ENCODE measurements at places on chromosomes 12 and 14.

DNA sequence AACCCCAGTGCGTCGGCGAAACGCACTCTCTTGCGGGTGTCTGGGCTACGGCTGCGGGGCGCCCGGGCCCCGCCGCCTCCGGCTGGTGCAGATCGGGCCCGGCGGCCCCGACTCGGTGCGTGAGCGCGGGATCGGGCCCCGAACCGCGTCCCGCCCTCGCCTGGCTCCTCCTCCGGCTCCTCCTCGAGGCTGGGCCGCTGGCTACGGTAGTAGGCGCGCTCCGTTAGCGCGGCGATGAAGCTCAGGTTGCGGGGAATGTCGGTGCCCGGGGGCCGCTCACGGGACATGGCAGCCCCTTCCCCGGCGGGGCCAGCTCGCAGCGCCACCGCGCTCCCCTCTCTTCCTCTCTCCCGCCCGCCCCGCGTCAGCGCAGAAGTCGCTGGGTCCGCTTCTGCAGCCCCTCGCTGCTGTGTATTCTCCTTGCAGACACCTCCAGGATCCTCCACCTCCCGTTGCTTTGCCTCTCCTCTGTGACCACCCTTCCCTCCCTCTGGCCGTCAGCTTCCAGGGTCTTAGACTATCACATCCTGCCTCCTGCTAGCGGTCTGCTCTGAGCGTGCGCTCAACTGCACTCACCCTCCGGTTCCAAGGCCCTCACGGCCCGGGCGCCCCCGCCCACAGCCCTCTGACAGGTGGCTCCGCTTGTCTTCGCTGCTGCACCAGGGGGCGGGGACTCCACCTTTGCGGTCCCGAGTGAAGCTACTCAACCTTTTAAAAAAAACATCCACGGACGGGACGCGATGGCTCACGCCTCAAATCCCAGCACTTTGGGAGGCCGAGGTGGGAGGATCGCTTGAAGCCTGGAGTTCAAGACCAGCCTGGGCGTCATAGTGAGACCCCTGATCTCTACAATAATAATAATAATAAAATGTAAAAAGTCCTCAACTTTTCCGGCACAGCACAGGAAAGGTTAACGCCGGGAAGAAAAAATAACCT lies at the start of gene PPP1R3E:
Gene PPP1R3E, minus strand, starts transcription at position 570 of the 936 bp plus-strand sequence. Its CDS starts 283 bp downstream, at position 287.
- DNase-seq: peak; percentile 68

- DNase-seq: no peak
These were observed 1330.4 kb downstream of the SLC16A7 start for GRCh38 chr12:60926256-60926655.

GRCh38 chr12:14264316-14264715 lies 101.2 kb upstream of the ATF7IP start:
- no peak for DNase-seq

GRCh38 chr12:5511256-5511643 lies 79.3 kb downstream of the NTF3 start:
- DNase-seq: no peak

DNA sequence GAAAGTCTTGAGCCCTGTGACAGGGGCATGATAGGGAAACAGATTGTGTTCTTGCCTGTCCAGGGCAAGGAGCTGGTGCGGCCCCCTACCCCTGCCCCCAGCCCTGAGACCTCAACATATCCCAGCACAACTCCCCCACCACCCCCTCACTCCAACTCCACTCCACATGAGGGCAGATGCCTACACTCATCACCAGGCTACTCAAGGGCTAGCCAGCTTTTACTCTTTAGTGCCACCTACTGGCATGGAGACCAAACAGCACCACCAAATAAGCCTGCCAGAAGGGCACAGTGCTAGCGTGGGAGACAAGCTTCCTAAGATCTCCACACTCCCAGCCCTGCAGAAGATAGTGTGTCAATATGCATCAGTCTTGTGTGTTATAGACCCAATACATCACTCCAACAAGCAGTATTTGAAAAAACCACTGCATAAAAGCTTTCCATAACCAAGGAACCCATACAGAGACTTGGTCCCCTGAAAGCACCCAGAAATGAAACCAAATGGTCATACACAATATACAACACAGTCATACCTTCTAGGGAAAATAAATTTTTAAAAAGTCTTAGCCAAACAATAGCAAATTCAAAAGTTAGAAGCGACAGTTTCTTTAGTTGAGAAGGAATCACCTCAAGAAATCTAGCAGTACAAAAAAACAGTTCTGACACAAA lies 154.4 kb downstream of the KCNK10 start:
- peak; percentile 18 for DNase-seq

- DNase-seq: no peak
These were observed 68.0 kb upstream of the DICER1 start for GRCh38 chr14:95225251-95225887.

DNA sequence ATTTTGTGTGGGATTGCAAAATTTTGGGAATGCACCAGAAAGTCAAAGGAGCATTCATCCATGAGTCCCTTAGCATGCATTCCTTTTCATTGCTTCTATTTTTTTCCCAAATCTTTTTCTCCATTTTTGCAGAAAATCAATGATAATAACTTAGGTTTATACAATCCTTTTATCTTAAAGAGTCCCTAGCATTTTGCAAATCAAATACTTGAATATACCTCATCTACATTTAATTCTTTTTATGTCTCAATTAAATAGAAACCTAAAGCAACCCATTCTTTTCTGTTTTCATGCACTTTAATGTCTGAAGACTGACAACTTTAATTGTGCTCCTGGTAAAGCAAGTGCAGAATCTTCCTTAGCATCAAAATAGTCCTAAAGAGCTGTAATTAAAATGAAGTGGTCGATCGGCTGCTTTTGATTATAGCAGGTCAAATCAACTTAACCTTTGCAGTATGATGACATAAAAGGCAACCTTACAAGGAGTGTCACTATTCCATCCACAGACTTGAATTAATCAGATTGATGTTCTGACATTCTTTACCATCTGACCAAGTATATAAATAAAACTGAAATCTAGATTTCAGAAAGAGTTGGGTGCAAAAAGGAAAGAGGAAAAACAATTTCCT lies 168.4 kb downstream of the ALG10B start:
- no peak for DNase-seq

DNA sequence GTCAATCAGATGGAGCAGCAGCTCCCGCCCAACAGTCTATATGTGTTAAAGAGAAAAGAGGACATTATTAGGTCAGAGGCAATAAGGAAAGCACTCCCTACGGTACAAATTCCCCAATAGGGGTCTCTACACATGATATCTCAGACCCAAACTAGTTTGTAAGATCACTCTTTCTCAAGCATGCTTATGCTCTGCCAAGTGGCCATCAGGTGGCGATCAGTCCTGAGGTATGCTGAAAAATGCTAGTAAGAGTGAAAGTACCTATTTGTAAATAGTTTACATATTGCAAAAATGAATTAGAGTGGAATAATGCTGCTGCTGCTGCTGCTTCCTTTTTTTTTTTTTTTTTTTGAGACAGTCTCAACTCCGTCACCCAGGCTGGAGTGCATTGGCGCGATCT lies 61.0 kb downstream of the CPM start:
- no peak for DNase-seq

GRCh38 chr14:100767788-100768536 lies 41.3 kb downstream of the DLK1 start:
- DNase-seq: no peak

GRCh38 chr12:131764738-131765137 lies 53.8 kb downstream of the SFSWAP start:
- DNase-seq: no peak

DNA sequence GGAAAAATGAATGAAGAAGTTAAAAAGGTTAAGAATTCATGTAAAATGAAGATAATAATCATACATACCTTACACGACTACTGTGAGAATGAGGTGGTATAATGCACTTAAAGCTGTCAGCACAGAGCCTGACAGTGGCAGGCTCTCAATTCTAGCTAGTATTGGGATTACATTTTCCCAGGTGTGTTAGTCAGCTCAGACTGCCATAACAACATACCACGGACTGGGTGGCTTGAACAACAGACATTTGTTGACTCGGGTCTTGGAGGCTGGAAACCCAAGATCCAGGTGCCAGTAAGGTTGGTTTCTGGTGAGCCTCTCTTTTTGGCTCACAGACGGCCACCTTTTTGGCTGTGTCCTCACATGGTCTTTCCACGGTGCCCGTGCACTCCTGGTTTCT lies 167.8 kb downstream of the CHST11 start:
- DNase-seq: no peak

DNA sequence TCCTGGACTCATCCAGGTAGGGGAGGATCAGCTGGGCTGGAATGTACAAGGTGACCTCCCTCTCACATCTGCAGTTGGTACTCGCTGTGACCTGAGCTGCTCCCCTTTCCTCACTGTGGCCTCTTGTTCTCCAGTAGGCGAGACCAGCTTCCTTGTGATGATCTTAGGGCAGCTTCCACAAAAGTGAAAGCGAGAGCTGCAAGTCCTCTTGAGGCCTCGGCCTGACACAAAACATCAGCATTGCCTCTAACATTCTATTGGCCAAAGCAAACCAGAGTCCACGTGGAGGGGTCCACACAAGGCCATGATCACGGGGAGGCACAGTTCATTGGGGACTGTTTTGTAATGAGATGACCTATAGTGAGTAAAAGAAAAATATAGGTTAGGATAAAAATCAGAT lies 127.5 kb downstream of the SMOC1 start:
- no peak for DNase-seq

- no peak for DNase-seq
These were observed 13.5 kb upstream of the TNFAIP2 start for GRCh38 chr14:103109535-103110441.

DNA sequence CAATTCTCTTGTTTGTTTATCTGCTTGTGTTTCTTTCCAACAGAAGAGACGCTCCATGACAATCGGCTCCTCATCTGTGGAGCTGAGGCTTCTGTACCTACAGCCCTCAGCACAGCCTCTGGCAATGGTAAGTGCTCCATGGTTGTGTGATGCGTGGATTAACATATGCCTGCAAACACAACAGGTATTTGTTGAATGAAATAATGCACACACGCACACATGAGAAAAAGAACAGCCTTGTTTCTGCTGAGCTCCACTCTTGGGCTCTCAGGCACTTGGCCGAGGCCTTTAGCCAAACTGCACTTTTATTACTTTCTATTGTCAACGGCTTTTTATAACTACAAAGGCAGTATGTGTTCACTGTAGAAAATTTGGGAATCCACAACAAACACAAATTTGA lies 120.4 kb upstream of the TMCC3 start:
- DNase-seq: no peak

- DNase-seq: no peak
These were observed 484.3 kb downstream of the NAV3 start for GRCh38 chr12:78315028-78315427.
